Activated CD4-positive, alpha-beta T cell treated with anti-CD3 and anti-CD28 coated beads for 1 hour (primary cell): ENCODE measurements at places on chromosomes 6 and 20.

GRCh38 chr20:51487565-51488268, 54.8 kb downstream of the NFATC2 start:
- DNase-seq, result no peak

DNA sequence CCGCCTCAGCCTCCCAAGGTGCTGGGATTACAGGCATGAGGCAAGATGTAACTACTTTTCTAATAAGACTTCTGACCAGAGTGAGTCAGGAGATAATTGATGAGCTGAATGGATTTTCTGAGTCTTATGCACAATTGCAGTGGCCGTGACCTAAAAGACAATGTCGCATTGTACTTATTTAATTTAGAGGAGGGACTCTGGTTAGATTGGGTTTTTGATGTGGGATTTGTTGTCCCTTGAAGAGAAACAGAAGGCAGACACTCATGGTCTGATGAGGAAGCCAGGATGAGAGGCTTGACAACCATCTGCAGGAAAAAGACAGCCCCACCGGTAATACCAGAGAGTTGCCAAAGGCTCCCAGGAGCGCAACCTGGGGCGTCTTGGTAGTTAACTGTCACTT, 68.0 kb downstream of the ISM1 start:
- DNase-seq, result no peak

- DNase-seq, result no peak
Measured at GRCh38 chr6:150189122-150189521, 46.3 kb downstream of the PPP1R14C start.

GRCh38 chr20:1414982-1415381, 22.1 kb upstream of the FKBP1A start:
- no peak for DNase-seq

GRCh38 chr6:18216411-18216810, 47.9 kb downstream of the DEK start:
- no peak for DNase-seq

DNA sequence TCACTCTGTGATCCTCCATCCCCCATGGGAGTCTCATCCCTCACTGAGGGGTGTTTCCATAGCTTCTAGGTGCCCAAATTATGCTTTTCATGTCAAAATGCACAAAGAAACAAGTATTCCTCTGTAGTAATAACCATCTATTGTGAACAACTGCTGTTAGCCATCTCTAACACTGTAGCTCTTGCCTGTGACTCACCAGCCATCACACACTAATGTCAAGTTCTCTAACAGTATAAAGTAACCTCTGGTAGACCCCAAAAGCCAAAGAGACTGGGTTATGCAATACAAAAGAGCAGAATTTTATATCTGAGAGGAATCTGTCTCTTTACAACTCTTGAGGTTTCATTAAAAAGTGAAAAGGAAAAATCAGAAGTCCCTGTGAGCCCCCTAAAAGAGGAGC, 25.4 kb upstream of the IYD start:
- no peak for DNase-seq

DNA sequence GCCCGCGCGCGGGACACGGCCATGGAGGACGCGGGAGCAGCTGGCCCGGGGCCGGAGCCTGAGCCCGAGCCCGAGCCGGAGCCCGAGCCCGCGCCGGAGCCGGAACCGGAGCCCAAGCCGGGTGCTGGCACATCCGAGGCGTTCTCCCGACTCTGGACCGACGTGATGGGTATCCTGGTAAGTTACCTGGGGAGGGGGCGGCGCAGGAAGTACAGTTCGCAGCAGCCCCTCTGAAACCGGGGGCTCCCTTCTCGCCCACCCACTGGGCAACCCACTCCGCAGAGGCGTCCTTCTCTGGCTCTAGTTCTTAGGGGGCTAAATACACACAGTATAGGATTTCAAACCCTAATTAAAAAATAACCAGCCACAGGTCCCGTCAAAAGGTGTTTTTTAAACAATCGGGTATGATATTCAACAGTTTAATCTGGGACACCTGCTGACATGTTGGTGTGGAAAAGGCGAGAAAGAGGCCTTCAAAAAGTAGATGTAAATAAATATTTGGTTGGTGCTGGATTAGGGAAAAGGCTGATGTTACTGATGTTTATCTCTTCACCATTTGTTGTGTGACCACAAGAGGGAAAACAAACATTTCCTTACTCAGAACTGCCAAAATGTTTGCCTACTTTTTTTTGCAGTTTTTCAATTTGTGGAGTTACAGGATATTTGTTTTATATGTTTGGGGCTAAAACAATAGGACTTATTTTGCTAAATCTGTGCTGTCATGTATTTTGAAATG, 577 bp downstream of the SASH1 start:
- no peak for DNase-seq

DNA sequence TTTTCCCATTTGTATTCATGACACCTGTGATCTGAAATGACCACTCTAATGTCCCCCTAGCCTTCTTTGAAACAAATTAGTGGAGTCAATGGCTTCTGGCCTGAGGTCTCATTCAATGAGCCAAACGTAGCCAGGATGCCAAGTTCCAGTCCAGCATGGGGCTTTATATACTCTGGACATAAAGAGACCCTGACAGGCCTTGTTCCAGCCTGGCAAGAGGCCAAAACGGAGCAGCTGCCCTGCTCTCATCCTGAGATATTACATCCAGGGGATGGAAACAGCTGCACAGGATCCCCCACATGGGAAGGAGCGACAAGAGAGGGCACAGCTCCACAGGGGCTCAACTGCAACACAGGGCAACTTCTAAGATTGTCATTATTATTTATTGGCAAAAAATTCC, 437.8 kb downstream of the CDH26 start:
- no peak for DNase-seq

DNA sequence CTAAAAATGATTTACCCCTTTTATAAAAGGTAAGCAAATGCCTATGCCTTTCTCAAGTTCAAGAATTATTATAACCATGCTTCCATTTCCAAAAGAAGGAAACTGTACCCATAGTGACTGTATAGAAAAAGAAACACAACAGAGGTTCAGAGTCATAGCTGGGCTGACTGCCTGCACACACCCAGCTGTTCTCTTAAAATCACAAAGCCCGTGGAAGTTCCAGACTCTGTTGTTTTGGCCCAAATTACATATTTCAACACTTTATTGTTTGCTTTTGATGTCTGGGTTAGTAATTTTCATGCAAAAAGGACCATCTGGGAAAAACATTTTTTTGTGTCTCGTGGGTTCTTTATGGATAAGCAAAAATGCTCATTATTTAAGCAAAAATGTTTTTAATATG, 99.2 kb downstream of the LCA5 start:
- DNase-seq, result no peak

DNA sequence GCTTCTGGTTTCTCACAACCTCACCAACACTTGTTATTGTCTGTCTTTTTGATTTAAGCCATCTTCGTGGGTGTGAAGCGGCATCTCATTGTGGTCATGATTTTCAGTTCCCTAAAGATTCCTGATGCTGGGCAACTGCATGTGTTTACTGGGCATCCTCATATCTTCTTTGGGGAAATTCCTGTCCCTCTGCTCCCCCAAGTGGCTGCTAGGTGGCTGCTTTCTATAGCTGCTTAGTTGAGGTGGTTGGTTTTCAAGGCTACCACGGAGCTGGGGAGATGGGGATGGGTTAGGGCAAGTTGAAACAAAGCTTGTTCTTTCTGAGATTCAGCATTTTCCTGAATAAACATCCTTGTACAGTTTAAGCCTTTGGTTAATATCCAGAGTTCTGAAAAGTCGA, 403.9 kb upstream of the SULF2 start:
- DNase-seq, result no peak

- no peak for DNase-seq
Measured at GRCh38 chr6:121055572-121056163, 278.6 kb downstream of the TBC1D32 start.

DNA sequence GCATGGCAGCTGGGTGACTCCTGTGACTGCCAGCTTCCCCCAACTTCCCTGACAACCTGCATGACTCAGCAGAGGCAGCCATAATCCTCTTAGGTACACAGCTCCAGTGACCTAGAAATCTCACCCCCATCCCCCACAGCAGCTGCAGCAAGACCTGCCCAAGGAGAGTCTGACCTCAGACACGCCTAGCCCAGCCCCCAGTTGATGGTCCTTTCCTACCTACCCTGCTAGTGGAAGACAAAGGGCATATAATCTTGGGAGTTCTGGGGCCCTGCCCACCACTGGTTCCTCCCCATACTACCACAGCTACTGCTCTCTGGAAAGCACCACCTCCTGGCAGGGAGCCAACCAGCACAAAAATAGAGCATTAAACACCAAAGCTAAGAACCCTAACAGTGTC, 90.2 kb downstream of the F13A1 start:
- DNase-seq, result no peak

DNA sequence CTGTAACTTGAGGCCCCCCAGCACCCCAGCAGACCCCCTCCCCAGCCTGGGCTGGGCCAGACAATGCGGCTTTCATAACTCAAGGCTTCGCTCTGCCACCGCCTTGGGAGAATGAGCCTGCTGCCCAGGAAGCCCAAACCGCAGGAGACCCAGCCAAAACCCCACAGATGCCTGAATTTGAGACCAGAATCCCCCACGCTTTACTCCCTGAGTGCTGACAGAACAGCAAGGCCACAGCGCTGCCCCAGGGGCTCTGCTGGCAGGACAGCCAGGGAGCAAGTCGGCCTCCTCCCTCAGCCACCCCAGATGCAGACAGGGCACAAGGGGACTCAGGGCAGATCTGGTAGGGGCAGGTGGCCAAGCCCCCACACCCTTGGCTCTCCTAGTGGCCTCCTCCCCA, 2.2 kb downstream of the MDFI start:
- no peak for DNase-seq

DNA sequence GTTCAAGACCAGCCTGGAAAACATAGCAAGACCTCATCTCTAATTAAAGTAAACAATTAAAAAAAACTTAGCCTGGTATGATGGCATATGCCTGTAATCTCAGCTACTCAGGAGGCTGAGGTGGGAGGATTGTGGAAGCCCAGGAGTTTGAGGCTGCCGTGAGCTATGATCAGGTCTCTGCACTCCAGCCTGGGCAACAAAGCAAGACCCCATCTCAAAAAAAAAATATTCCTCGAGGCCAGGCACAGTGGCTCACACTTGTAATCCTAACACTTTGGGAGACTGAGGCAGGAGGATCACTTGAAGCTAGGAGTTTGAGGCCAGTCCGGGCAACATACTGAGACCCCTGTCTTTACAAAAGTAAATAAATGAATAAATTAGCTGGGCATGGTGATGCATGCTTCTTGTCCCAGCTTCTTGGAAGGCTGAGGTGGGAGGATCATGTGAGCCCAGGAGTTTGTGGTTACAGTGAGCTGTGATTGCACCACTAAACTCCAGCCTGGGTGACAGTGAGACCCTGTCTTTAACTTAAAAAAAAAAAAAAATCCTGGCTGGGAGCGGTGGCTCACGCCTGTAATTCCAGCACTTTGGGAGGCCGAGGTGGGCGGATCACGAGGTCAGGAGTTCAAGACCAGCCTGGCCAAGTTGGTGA, 9.3 kb upstream of the C2 start:
- DNase-seq, result no peak

GRCh38 chr6:131958542-131959470, 7.6 kb upstream of the CCN2 start:
- DNase-seq, result no peak

DNA sequence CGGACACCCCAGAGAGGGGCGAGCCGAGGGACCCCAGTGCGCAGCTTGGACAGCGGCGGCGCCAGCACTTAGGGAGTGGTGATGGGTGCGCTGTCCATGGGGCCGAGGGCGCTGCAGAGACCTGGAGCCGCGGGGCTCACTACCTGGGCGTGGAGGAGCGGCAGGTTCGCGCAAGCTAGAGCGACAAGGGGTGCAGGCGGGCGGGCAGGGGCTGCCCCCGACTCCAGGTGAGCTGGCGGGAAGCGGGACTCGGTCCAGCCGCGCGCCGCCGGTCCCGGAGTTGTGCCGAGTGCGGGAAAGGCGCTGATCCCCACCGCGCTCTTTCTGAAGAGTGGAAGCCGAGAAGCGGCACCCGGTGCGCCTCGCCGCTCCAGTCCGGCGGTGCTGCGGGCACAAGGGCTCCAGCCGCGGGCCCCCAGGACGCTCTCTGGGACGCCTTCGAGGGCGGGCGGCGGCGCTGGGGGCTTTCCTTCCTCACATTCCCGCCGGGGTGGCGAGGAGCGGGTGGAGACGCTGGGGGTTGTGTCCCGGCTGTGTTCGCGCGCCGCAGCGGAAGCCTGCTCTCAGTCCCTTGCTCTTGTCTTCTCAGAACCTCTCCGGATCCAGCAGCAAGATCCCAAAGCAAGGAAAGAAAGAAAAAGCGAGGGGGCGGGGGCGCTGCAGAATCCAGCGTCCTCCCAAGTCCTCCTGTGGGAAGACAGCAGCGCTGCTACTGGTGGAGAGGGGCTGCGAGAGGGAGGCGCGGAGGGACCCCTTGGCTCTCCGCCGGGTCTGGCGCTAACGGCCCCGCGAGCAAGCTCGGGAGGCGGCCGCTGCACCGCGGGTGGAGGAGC, at the start of gene B3GAT2:
Gene B3GAT2, minus strand, starts transcription at position 610 of the 833 bp plus-strand sequence. CDS start 631 bp downstream, outside the sequence.
- no peak for DNase-seq

GRCh38 chr6:142871910-142872331, 73.1 kb downstream of the HIVEP2 start:
- peak; percentile 43 for DNase-seq

DNA sequence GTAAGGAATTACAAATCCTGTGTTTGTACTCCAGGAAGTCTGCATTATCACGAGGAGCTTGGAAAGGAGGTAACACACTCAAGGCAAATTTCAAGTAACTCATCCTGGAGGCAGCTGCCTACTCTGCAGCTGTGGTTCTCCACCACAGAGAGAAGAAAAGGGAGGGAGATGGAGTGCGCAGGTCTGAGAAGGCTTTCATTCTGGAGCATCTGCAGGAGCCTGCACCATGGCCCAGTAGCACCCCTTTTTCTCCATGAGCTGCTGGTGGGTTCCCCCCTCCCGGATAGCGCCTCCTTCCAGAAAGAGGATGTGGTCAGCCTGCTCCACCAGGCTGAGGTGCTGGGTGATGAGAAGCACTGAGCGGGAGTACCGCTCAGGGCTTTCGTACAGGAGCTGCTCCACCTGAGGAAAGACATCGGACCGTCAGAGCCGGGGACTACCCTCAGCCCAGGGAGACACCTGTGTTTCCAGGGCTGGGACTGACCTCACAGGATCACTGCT, 1.6 kb upstream of the PSMB8 start:
- DNase-seq, result no peak

DNA sequence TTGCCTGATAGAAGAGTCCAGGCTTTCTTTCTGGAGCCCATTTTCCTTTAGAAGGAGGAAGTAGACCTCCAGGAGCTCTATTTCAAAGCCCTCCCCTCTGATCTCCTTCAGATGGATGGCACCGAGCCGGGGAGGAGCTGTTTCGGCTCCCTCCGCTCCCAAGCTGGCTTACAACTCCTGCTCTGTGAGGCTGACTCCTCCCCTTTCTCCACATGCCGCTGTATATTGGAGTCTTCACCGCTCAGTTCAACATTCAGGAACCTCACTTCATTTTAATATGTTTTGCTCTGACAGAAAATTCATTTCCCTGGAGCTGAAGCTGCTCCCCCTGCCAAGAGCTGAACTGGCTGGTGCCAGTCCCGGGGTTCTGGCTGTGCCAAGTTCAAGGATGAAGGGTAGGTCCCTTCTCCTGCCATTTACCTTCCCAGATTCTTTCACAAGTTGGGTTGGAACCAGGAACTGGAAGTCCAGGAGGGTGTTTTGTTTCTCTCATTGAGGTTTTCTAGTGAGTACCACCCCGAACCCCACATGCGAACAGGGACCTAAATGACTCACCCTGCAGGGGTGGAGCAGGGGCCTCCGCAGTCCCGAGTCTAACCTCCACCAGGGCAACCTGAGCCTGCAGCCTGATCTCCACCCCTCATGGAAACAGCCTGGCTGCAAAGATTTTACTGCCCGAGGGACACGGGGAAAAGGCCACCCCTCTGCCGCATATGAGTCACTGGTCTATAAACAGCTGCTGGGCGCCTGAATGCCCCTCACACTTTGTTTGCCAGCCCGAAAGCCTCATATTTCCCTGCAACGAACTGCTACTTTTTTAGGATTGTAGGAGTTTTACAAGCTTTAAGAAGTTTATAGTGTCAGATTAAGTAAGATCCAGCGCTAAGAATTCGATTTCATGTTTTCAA, 68.6 kb upstream of the FOXA2 start:
- no peak for DNase-seq
